ENCODE measurements at places on chromosomes 12 and 14. TPM values are rescaled to one million over a fixed set of nuclear protein-coding genes. Genes with fewer than 3 reads are reported as not detected.

DNA sequence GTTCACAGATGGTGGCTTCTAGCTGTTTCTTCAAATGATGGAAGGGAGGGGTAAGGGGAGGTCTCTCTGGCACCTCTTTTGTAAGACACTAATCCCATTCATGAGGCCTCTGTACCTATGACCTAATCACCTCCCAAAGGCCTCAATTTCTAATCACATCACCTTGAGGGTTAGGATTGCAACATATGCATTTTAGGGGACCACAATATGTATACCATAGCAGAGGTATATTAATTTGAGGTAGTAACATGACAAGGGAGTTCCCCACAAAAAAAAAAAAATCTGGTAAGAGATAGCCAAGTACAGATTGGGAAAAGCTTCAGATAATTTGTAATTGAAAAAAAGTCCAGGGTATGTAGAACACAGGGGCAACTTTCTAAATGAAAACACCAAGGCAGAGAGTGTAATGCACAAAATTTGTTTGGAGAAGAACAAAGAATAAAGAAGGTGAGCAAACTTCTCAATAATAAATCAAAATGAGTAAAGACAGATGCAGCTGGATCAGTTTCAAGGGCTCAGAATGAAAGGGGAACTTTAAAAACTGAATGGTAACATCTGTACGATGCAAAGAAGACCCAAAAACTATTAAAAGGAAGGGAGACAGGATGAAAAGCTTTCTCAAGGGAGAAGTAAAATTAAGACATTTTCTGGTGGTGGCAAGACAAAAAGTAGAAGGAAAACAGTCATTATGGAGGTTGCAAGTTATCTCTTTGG, 125.5 kb upstream of the DCN start:
- H3K36me3 ChIP-seq: no peaks in the 10 kb centered on the region
- no peak overlapping the region for H3K27ac ChIP-seq
- no peak for DNase-seq
- no peak overlapping the region for H3K4me3 ChIP-seq
- no peaks in the 10 kb centered on the region for H3K4me1 ChIP-seq
- peaks cover 3% of the 10 kb centered on the region for H3K27me3 ChIP-seq

- H3K4me1 ChIP-seq: no peaks in the 10 kb centered on the region
- H3K27me3 ChIP-seq: no peaks in the 10 kb centered on the region
- H3K4me3 ChIP-seq: no peak overlapping the region
- no peak overlapping the region for H3K27ac ChIP-seq
- peaks cover 36% of the 10 kb centered on the region for H3K36me3 ChIP-seq
These were observed 27.6 kb downstream of the MAPKAPK5 start for GRCh38 chr12:111869671-111870070.

Gene CHD8
- 131 TPM for total RNA-seq

Gene TAS2R31
- 4.5 TPM for total RNA-seq

All from activated T-helper 1 cell treated with anti-CD3 and anti-CD28 coated beads, Interleukin-12 subunit alpha, Interleukin-12 subunit beta, Interleukin-2, Interleukin-4 antibody, amounts not matched to agents 30 ng/mL and 10 ng/mL and 1 ng/mL, durations not matched to agents 14 hours and 24 hours and 36 hours (primary cell).